Uterus (tissue), 4 donors: ENCODE measurements at places on chromosomes 1 and 21. TPM values are rescaled to one million over a fixed set of nuclear protein-coding genes. Genes with fewer than 3 reads are reported as not detected.

The MRPL55 gene
- total RNA-seq = 35.9 TPM

The CYP4B1 gene
- 37.6 TPM for total RNA-seq

The NR5A2 gene
- 21.5 TPM for total RNA-seq

The NPHS2 gene
- total RNA-seq = not detected

The ACOT11 gene
- 16.2 TPM for total RNA-seq

The EBNA1BP2 gene
- total RNA-seq = 30.2 TPM

The CHI3L1 gene
- 21.2 TPM for total RNA-seq

DNA sequence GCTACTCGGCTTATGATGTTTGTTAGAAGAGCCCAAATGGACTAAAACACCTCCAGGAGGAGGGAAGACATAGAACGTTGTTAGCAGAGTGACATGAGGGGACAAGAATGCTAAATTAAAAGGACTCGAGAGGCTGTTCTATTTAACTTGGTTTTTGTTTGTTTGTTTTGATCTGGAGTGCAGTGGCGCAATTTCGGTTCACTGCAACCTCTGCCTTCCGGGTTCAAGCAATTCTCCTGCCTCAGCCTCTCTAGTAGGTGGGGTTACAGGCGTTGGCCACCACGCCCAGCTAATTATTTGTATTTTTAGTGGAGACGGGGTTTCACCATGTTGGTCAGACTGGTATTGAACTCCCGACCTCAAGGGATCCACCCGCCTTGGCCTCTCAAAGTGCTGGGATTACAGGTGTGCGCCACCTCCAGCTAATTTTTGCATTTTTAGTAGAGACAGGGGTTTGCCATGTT is 5.1 kb upstream of the HNRNPU start:
- no peak for DNase-seq
- H3K36me3 ChIP-seq = no peaks in the 10 kb centered on the region
- H3K27ac ChIP-seq = no peak overlapping the region
- no peaks in the 10 kb centered on the region for H3K27me3 ChIP-seq
- H3K4me1 ChIP-seq = no peaks in the 10 kb centered on the region

GRCh38 chr1:79667848-79668696 is 661.5 kb upstream of the ADGRL4 start:
- H3K27ac ChIP-seq = no peak overlapping the region
- DNase-seq = no peak
- H3K4me1 ChIP-seq = no peaks in the 10 kb centered on the region
- no peaks in the 10 kb centered on the region for H3K27me3 ChIP-seq

DNA sequence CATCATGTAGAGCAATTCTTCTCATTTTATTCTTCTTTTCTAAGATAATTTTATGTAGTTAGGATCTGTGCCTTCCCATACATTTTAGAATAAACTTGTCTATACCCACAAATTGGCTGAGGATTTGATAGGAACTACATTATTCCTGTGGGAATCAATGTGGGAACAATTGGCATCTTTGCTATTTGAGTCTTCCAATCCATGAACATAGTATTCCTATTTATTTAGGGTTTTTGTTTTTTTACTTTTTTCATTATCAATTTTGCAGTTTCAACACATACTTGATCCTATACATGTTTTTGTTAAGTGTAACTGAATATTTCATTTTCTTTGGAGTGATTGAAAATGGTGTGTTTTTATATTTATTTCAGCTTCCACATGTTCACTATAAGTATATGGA is 8.1 kb upstream of the WNT9A start:
- H3K36me3 ChIP-seq = no peaks in the 10 kb centered on the region
- no peaks in the 10 kb centered on the region for H3K4me1 ChIP-seq
- no peaks in the 10 kb centered on the region for H3K27me3 ChIP-seq
- no peak overlapping the region for H3K4me3 ChIP-seq
- no peak overlapping the region for H3K27ac ChIP-seq
- DNase-seq = no peak

- no peaks in the 10 kb centered on the region for H3K36me3 ChIP-seq
- no peaks in the 10 kb centered on the region for H3K27me3 ChIP-seq
- H3K4me1 ChIP-seq = peaks cover 4% of the 10 kb centered on the region
These were observed 9.0 kb upstream of the ARID1A start for GRCh38 chr1:26686795-26687194.

DNA sequence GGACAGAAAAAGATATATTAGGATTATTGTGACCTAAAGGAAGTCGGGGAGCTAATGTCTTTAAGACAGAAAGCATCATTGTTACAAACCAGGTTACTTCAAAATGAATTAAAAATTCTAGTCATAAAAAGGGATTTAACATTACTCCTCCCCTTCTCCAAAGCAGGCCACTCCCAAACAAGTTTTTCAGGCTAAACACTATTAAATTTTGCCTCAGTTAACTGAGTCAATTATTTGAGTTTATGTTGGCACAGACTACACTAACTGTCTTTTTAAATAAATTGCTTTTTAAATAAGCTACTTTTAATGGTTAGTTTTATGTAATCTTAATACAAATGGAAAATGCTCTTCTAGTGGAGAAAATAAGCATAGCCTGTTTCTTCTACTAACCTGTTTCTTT is 395.0 kb upstream of the DUSP10 start:
- H3K36me3 ChIP-seq = no peaks in the 10 kb centered on the region
- no peaks in the 10 kb centered on the region for H3K4me1 ChIP-seq
- no peaks in the 10 kb centered on the region for H3K27me3 ChIP-seq

GRCh38 chr1:108063703-108064102 is 98.7 kb upstream of the VAV3 start:
- no peak overlapping the region for H3K27ac ChIP-seq
- no peak overlapping the region for H3K4me3 ChIP-seq
- H3K4me1 ChIP-seq = no peaks in the 10 kb centered on the region
- no peaks in the 10 kb centered on the region for H3K27me3 ChIP-seq
- DNase-seq = no peak
- H3K36me3 ChIP-seq = no peaks in the 10 kb centered on the region

GRCh38 chr1:83505148-83505547 is 493.8 kb downstream of the TTLL7 start:
- no peak for DNase-seq
- no peak overlapping the region for H3K4me3 ChIP-seq
- no peaks in the 10 kb centered on the region for H3K27me3 ChIP-seq
- peaks cover 3% of the 10 kb centered on the region for H3K4me1 ChIP-seq
- H3K36me3 ChIP-seq = no peaks in the 10 kb centered on the region
- H3K27ac ChIP-seq = no peak overlapping the region

DNA sequence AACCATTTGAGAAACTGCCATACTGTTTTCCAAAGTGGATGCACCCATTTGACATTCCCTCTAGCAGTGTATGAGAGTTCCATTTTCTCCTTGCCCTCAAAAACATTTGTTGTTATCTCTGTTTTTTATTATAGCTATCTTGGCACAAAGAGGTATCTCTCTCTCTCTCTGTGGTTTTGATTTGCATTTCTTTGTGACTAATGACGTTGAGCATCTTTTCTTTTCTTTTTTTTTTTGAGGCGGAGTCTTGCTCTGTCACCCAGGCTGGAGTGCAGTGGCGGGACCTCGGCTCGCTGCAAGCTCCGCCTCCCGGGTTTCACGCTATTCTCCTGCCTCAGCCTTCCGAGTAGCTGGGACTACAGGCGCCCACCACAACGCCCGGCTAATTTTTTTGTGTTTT is 17.4 kb upstream of the ZMYM6 start:
- H3K27me3 ChIP-seq = no peaks in the 10 kb centered on the region
- no peak for DNase-seq
- no peak overlapping the region for H3K27ac ChIP-seq
- H3K4me3 ChIP-seq = no peak overlapping the region

DNA sequence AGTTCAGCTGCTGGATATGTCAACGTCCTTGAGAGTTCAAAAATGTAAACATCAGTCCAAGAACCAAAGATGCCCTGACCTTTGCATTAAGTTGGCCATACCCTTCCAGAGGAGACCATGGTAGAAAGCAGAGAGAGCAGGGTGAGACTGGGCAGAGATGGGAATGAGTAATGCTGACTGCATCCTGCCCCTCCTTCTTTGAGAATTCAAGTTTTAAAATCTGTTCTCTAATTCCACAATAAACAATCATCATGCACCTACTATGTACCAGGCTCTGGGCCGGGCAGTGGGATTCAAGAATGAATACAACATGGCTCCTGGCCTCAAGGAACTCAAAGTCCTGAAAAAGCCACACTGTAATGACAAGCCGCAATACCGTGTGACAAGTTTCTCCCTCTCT is 3.9 kb upstream of the HAO2 start:
- no peak overlapping the region for H3K27ac ChIP-seq
- no peaks in the 10 kb centered on the region for H3K27me3 ChIP-seq
- no peak overlapping the region for H3K4me3 ChIP-seq
- DNase-seq = no peak
- H3K36me3 ChIP-seq = no peaks in the 10 kb centered on the region
- no peaks in the 10 kb centered on the region for H3K4me1 ChIP-seq

- no peak for DNase-seq
- H3K36me3 ChIP-seq = no peaks in the 10 kb centered on the region
- H3K27me3 ChIP-seq = no peaks in the 10 kb centered on the region
- H3K4me1 ChIP-seq = peaks cover 3% of the 10 kb centered on the region
- H3K27ac ChIP-seq = peak overlapping the region; percentile 74
- H3K4me3 ChIP-seq = peak overlapping the region; percentile 80
These were observed 44.6 kb downstream of the ATP1A1 start for GRCh38 chr1:116417678-116418077.

DNA sequence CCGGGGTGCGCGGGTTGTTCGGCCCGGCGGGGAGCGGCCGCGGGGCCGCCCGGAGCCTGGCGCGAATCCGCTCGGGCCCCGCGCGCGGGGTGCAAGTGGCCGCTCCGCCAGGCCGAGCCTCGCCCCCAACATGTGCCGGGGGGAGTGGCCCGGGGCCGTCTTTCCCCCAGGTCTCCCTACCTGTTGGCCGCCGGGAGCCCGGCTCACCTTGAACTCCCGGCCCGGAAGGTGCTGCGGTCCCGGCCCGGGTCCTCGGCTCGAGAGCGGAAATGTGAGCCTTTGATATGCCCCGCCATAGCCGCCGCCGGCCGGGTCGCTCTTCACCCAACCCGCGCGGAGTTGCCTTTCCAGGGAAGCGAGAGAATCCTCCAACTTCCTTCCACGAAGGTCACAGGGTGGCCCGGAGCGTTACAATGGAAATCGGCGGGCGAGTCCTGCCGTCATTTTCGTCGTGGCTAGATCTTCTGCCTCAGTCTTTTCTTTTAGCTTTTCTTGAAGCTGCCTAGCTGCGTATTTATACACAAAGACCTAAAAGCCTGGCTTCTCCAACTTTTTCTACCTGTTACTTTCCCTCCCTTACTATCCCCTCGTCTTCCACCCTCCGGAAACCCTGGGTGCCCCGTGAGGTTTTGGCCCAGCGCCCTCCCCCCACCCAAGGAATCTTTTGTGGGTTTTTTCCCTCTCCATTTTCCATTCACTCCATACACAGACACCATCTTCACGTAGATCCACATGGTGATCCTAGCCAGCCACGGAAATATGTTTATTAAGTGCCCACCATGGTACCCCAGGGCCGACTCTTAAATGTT is 867 bp downstream of the PTGFRN start:
- no peaks in the 10 kb centered on the region for H3K27me3 ChIP-seq
- H3K4me1 ChIP-seq = peaks cover 4% of the 10 kb centered on the region
- H3K36me3 ChIP-seq = no peaks in the 10 kb centered on the region
- H3K4me3 ChIP-seq = peak overlapping the region; percentile 66
- H3K27ac ChIP-seq = peak overlapping the region; percentile 88

- no peak for DNase-seq
- H3K27ac ChIP-seq = no peak overlapping the region
- H3K4me3 ChIP-seq = no peak overlapping the region
- no peaks in the 10 kb centered on the region for H3K36me3 ChIP-seq
- peaks cover 5% of the 10 kb centered on the region for H3K4me1 ChIP-seq
These were observed 41.7 kb downstream of the ADARB1 start for GRCh38 chr21:45116066-45116465.

DNA sequence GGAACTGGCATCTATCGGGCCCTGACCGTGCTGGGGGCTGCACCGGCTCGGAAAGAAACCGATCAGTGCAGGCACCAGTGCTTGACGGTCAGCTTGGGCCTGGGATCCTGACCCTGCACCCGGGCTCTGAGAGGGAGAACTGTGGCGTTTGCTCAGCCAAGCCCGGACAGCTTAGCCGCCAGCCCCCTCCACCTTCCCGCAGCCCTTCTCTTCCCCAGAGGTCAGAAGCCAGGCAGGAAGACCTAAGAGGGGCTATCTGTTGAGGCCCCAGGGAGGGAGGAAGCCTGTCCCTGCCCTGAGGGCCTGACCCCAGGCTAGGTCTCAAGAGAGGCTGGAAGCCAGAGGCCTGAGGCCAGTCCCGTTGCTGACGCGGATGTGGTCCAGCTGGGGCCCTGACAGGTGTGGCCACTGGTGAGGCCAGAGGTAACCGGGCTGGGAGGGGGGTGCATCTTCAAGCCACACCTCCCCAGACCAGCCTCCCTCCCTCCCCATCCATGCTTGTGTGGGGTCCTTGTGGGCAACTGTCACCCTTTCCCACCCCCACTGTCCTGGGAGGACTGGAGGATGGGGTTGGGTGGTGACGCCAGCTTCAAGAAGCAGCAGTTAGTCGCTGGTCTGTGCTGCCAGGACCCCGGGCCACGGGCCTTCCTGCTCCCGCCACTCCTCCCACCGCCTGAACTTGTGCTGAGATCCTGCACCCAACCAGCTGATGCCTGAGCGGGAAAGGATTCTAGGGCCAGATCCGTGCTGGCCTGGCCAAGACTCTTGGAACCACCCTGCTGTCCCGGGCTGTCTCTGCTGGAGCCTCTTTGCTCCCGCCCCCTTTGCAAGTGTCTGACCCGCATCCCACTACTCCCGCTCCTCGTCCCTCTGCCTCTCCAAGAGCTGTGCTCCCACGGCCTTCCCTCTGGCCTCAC is 2.6 kb upstream of the DVL1 start:
- H3K36me3 ChIP-seq = no peaks in the 10 kb centered on the region
- H3K4me1 ChIP-seq = peaks cover 36% of the 10 kb centered on the region
- H3K27ac ChIP-seq = peak overlapping the region; percentile 64
- no peaks in the 10 kb centered on the region for H3K27me3 ChIP-seq
- no peak overlapping the region for H3K4me3 ChIP-seq
- peak; percentile 78 for DNase-seq

GRCh38 chr1:12851779-12852178 is 3.3 kb upstream of the HNRNPCL1 start:
- H3K4me1 ChIP-seq = no peaks in the 10 kb centered on the region
- no peak for DNase-seq
- no peaks in the 10 kb centered on the region for H3K27me3 ChIP-seq
- H3K36me3 ChIP-seq = no peaks in the 10 kb centered on the region

- peak overlapping the region; percentile 90 for H3K27ac ChIP-seq
- no peak overlapping the region for H3K4me3 ChIP-seq
- no peaks in the 10 kb centered on the region for H3K27me3 ChIP-seq
- H3K4me1 ChIP-seq = no peaks in the 10 kb centered on the region
- DNase-seq = no peak
These were observed 15.2 kb upstream of the ALX3 start for GRCh38 chr1:110085671-110086070.

GRCh38 chr21:45026826-45027225 is 47.6 kb upstream of the ADARB1 start:
- no peaks in the 10 kb centered on the region for H3K27me3 ChIP-seq
- H3K4me1 ChIP-seq = no peaks in the 10 kb centered on the region
- H3K4me3 ChIP-seq = no peak overlapping the region
